ENCODE measurements at places on chromosomes 7 and 10. TPM values are rescaled to one million over a fixed set of nuclear protein-coding genes. Genes with fewer than 3 reads are reported as not detected.

Gene NACAD
- 2.6 TPM for total RNA-seq

GRCh38 chr7:55405856-55406541, 40.9 kb downstream of the LANCL2 start:
- DNase-seq, result no peak

Gene ADCY1
- total RNA-seq, result 0.32 TPM

Gene ADRA2A
- 0.32 TPM for total RNA-seq

Gene DLX6
- total RNA-seq, result not detected

Data from fibroblast of villous mesenchyme (primary cell).